Activated CD8-positive, alpha-beta memory T cell treated with anti-CD3 and anti-CD28 coated beads for 48 hours (primary cell): ENCODE measurements at places on chromosomes 1 and 21.

GRCh38 chr1:29801003-29801402 is 564.7 kb downstream of the PTPRU start:
- DNase-seq: no peak

GRCh38 chr1:229114315-229114714 is 156.6 kb upstream of the RAB4A start:
- DNase-seq: no peak

DNA sequence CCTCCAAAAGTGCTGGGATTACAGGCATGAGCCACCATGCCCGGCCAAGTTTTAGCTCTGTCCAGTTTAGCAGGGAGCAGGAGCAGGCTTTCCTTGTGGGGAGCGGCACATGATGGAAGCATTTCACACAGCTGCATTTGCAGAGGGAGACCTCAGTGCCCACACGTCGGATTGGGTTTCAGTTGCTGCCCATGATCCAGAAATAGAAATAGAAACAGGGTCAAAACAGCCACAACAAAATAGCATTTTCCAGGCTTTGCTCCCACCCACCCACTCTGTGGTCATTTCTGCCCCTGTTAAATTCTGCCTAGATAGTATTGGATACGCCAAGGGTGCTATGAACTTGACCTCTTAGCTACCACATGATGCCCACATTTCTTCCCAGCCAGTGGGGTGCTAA is 128.4 kb downstream of the CNIH3 start:
- DNase-seq: no peak

DNA sequence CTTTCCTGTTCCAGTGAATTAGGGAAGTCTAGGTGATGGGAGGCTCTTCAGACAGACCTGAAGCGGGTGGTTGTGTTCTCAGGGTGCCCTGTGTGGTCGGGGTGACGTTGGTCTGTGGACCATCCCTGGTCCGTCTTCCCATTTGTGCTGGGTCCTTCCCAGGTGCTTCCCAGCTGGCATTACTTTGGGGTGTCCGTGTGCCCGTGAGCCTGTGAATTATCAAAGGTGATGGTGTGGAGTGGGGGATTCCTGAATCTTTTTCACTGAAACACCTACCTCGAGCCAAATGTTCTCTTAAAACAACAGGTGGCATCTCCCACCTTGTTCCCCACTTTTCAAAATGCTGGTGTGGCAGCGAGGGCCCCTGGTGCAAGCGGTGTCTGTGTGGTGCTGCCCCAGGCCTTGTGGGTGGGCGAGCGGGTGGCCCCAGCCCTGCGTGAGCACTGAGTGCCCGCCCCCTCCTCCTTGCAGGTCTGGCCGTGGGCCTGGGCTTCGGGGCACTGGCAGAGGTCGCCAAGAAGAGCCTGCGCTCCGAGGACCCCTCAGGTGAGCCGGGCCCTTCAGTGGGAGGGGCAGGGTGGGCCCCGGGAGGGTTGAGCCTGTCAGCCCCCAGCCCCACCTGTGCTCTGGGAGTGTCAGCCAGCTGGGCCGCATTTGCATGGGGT is 37.0 kb downstream of the COQ8A start:
- DNase-seq: no peak

- DNase-seq: no peak
These were observed 5.1 kb upstream of the HNRNPU start for GRCh38 chr1:244869364-244869827.

GRCh38 chr1:221961532-221962292 is 219.8 kb upstream of the DUSP10 start:
- DNase-seq: peak; percentile 19

DNA sequence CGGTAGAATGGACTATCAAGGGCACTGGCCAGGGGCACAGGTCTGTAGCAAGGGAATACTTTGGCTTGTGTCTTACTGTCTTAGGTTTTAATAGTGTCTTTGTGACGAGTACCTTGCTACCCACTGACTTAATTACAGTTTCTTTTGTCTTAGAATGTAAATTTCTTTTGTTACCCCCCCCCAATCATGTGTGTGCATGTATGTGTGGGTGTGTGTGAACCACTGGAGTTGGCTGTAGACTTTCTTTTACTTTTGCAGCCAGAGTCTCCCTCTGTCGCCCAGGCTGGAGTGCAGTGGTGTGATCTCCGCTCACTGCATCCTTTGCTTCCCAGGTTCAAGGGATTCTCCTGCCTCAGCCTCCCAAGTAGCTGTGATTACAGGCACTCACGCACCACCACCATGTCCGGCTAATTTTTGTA is 61.8 kb upstream of the CLDN14 start:
- no peak for DNase-seq
